ENCODE measurements at places on chromosomes 3 and 15.

DNA sequence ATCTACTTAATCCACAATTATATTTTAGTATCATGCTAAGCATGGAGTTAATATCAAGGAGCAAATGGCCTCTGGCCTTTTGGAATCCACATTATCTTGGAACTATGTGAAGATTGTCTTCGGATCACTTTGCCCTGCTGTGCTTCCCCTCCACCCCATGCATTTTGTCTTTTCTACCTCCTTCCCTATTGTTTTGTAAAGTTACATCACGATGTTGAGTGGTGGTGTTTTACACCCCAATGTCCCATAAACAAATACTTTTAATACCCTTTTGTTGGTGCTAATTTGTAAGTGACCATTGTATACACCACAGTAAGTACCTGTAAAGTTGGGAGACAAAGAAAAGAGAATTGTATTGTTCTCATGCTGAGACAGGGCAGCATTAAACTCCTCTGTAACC, 258.4 kb upstream of the ZNF717 start:
- DNase-seq: no peak

- DNase-seq: no peak
Measured at GRCh38 chr3:28099296-28099695, 142.1 kb upstream of the CMC1 start.

DNA sequence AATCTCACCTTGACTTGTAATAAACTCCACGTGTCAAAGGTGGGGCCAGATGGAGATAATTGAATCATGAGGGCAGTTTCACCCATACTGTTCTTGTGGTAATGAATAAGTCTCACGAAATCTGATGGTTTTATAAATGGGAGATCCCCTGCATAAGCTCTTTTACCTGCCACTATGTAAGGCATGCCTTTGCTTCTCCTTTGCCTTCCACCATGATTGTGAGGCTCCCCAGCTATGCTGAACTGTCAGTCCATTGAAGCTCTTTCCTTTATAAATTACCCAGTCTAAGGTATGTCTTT, 45.5 kb downstream of the SUCNR1 start:
- no peak for DNase-seq

DNA sequence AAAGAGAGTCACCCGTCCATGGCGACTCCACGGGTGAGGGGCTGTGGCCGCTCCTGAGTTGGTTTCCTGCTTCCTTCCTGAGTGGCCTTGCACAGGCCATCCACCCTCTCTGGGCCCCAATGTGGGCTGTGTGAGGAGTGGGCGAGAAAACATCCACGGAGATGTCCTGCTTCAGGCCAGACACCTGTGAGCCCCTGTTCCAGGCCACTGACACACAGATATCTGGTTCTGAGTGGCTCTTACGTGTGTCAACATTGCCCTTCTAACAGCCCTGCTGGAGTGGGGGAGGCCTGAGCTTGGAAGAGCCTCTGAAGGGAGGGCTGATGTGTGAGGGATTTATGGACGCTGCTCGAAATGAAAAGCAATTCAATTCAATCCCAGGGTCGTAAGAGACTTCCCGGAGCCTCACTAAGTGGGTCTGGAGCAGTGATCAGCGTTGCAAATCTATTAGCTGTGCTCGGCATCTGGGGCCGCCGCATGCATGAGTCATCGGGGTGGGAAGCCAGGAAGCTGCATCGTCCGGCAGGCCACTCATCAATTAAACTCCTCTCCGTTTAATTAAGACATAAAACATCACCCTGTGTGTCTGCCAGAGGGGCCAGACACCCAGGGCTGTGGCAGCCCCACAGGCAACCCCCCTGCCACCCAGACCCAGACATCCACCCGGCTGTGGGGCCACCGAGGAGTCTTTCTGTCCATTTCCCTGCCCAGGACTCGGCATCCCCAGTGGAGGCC, 20.0 kb upstream of the PRR23E start:
- DNase-seq: no peak

DNA sequence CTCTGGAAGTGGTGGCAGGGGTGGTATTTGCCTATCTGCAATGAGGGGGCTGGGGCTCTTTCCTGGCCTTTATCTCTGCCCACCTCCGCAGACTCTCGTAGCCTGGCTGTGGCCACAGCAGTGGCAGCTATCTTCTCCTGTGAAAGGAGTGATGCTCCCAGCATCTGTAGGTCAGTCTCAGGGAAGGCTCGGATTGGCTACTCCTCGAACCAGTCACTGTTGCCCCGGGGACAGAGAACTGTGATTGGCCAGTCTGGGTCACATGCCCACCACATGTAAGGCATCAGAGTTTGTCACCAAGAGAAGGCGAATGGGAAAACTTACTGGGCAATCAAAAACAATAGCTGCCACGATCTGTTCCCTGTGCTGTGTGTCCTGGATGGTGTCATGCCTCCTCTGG, 30.1 kb upstream of the FGD5 start:
- no peak for DNase-seq

- no peak for DNase-seq
Measured at GRCh38 chr3:55742022-55742831, 255.1 kb upstream of the WNT5A start.

- no peak for DNase-seq
Measured at GRCh38 chr15:78321786-78322185, 18.4 kb upstream of the CRABP1 start.

DNA sequence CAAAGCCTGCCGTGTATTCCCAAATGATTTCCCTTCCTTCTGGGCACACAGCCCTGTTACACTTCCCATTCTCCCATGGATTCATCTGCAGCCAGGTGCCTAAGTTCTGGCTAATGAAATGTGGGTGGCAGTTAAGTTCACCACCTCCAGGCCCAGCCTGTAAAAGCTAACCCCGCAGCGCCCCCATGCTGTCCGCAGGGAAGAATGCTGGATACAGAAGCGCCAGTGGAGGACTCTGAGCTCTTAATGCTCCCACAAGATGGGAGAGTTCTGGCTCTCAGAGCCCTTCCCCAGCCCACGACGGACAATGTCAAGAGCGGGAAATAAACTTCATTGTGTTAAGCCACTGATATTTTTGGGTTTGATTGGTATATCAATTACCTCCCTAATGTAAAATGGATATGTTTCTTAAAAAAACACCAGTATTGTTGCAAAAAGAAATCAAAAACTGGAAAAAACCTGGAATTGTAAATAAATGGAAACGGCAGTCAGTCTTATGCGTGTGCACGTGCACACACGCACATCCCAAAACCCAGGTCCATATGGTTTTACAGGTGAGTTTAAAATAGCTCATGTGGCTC, 37.7 kb upstream of the FGD5 start:
- DNase-seq: no peak

DNA sequence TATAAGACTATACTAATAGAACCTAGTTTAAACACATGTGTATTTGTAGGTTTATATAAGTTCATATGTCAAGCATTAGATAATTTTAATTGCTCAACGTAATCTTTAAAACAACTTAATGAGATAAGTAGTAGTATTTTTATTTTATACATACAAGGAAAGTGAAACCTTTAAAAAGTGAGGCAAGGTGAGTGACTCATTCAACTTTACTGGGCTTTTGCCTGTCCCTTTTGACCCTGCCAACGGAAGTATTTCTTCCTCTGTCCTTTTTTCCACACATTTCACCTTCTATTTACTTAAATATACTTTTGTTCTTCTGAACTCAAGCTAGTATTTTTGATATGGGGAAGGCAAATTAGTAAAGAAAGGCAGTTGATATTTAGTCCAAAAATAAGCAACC, 78.5 kb downstream of the KBTBD8 start:
- DNase-seq: no peak

- DNase-seq: no peak
Measured at GRCh38 chr3:161964857-161965256, 468.2 kb downstream of the OTOL1 start.

- no peak for DNase-seq
Measured at GRCh38 chr15:63526401-63526800, 22.0 kb downstream of the USP3 start.

DNA sequence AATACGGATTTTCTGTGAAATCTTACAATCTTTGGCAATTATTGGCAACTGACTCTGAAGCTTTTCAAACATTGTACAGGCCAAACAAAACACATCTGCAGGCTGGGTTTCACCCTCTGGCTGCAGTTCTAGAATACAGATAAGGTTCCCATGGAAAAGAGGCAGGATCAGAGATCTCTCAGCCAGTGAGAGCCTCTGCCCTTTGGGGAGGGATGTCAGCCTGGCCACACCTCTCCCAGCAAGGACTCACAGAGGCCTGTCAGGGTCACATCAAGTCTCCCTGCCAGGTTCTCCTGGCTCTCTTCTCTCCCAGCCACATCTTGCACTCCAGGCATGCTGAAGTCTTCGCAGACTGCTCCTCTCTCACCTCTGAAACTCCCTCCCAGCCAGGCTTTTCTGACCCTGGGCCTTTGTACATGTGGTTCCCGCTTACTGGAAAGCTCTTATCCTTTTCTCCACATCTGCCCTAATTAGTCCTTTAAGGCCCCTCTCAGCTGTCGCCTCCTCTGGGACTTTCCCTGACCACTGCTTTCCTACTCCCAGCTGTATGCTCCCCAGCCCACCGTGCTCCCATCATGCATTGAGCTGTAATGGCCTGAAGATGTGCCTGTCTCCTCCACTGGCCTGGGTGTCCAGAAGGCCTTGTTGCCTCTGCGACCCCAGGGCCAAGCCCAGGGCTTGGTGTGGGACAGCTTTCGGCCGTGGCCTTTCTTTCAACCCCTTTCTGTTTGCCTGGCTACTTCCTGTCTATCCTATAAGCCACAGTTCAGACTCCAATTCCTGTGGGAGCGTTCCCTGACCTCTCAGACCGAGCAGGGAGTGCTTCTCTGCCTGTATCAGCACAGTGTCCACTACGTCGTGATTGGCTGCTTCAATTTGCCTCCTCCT, 4.3 kb downstream of the RBP1 start:
- no peak for DNase-seq

Measured in naive thymus-derived CD8-positive, alpha-beta T cell (primary cell).